Stimulated activated CD8-positive, alpha-beta memory T cell treated with anti-CD3 and anti-CD28 coated beads, Interleukin-4, amount 100 ng/mL, for 24 hours (primary cell): ENCODE measurements at places on chromosomes 2 and 18.

DNA sequence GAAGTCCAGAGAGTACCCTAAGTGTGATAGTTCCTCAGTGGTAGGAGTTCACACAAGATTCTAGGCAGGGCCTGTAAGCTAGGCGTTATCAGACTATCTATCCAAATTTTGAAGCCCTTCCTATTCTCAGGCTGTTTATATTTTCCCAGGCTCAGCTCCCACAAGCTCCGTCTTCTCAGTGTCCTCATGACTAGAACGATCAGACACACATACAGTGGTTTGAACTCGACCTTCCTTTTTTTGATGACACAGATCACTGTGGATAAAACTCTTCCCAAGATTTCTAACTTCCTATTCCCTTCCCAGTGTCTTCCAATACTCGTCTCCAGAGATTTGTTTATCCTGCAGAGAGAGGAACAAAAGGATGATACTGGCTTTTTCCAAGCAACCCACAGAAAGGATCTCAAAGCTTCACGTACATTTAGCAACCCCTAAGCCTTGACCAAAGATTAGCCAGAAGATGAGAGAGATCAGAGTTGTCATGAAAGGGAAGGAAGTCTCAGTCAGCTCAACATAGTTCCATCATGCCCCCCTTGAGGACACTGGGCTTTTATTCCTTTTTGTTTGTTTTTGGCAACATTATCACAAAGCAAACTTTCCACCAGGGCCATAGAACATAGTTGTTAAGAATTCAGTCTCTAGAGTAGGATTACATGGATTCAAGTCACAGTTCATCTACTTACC is 42.3 kb upstream of the DOK6 start:
- DNase-seq, result no peak

GRCh38 chr2:66561645-66562303 is 126.8 kb downstream of the MEIS1 start:
- no peak for DNase-seq

DNA sequence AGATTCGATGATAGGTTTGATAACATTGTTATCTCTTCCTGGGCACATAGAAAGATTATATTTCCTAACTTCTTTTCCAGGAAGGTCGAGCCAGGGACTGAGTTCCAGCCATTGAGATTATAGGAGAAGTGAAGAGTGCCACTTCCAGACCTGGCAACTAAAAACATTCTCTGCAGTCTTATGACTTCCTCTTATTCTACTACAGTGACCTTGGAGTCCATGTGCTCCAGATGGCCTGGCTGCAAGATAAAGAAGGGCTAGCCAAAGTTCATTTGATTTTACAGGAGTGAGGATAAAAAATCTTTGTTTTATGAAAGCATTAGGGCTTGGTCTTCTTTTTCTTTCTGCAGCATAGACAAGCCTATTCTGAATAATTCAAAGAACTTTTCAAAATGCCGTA is 363.0 kb downstream of the FSIP2 start:
- DNase-seq, result no peak

GRCh38 chr2:199862788-199863187 is 11.8 kb upstream of the FTCDNL1 start:
- DNase-seq, result no peak

DNA sequence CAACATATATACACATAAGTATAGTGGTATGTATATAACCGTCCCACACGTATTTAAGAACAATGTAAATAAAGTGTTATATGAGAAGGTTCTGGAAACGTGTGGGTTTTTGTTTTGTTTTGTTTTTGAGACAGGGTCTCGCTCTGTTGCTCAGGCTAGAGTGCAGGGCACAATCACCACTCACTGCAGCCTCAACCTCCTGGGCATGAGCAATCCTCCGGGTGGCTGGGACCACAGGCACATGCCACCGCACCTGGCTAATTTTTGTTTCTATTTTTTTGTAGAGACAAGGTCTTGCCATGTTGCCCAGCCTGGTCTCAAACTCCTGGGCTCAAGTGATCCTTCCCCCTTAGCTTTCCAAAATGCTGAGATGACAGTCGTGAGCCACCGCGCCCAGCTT is 6.2 kb downstream of the ADAM17 start:
- DNase-seq, result no peak

DNA sequence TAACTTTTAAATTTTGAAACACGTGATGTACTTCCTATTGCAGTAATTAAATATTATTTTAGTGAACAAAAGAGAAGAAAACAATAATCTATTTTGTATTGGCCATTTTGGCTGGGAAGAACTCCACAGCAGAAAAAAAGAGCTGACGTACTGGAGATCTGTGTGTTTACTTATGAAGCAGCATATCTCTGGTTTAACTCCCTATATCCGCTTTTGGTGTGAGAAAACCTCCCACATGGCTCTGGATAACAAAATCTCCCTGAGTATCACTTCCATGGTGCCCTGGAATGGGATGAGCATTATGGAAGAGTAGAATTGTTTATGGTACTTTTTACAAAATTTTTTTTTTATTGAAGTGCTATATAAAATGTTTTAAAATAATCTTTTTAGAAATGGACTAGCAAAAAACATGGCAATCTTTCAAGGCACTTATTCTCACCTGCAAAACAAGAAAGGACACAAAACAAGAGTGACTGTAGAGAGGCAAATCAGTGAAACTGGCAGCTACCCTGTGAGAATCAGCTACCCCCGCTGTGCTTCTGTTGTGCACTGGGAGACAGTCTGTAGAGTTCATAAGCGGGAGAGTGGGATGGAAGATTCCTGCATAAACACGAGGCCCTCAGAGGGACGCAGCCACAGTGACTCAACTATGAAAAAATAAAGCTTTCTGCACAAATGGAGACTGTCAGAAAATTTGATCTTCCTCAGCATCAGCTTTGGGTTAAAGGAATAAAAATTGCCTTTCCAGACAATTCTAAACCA is 762.2 kb upstream of the HS6ST1 start:
- DNase-seq, result no peak

GRCh38 chr2:209387389-209387788 is 36.5 kb upstream of the MAP2 start:
- no peak for DNase-seq

GRCh38 chr2:6525475-6525964 is 340.2 kb downstream of the CMPK2 start:
- DNase-seq, result no peak

- no peak for DNase-seq
These were observed 76.5 kb upstream of the STK17B start for GRCh38 chr2:196247976-196248280.

DNA sequence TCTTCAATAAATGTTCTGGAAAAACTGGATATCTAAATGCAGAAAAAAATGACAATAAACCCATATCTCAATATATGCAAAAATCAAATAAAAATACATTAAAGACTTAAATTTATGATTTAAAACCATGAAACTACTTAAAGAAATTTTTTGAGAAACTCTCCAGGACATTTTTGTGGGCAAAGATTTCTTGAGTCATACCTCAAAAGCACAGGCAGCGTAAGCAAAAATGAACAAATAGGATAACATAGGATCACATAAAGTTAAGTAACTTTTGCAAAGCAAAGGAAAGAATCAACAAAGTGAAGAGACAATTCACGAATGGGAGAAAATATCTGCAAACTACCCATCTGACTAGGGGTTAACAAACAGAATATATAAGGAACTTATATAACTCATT is 1545.5 kb downstream of the SUCLG1 start:
- no peak for DNase-seq

DNA sequence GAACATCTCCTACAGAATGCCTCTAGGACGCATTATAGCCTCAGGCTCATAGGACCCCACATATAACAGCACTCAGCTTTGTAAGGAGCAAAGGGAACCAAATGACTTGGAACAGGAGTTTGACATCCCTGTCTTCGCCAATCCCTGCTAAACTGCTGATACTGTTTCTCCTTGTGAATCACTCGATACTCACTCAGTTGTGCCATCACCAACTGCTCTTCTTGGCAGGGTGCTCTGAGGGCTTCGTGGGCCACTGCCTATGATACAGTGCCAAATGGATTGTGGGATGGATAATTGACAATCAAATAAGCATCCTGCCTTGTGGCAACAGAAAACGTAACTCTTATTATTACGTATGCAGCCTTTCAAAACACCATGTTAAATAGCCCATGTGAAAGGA is 396.3 kb downstream of the RIT2 start:
- no peak for DNase-seq

DNA sequence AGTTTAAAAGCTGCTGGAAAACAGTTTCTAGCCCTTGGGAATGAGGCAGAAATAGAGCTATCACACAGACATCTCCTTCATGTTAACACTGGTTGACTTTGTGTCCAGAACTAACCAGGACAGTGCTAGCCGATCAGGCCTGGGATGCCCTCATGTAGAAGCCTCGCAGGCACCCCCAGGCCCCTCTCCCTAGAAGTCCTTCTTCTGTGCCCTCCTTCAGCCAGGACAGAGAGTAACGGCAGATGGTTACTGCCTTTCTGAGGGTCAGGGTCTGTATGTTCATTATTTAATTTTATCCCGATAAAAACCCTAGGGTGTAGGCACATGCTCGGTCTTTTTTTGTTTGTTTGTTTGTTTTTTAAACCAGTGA is 10.7 kb upstream of the RPL31 start:
- DNase-seq, result no peak

GRCh38 chr2:86753606-86754005 is 33.5 kb downstream of the RMND5A start:
- DNase-seq, result no peak

DNA sequence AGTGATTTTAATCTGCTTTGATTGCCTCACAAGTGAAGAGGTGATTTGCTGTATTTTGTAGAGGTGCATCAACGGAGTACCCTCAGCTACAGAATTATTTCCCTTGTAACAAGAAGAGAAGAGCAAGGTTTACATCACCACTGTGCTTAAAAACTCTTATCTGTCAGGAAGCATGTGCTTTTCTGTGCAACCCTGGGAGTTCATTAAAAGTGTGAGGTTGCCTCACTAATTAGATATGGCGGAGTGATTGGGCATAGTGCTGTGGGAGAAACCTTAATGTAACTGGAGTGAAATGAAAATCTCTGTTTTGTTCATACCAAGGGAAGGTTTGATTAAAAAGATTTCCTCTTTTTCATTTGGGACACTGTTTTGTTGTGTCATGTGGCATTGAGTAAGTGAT is 544.7 kb downstream of the PARD3B start:
- no peak for DNase-seq

GRCh38 chr2:241751776-241752175 is 17.3 kb downstream of the D2HGDH start:
- DNase-seq, result no peak

DNA sequence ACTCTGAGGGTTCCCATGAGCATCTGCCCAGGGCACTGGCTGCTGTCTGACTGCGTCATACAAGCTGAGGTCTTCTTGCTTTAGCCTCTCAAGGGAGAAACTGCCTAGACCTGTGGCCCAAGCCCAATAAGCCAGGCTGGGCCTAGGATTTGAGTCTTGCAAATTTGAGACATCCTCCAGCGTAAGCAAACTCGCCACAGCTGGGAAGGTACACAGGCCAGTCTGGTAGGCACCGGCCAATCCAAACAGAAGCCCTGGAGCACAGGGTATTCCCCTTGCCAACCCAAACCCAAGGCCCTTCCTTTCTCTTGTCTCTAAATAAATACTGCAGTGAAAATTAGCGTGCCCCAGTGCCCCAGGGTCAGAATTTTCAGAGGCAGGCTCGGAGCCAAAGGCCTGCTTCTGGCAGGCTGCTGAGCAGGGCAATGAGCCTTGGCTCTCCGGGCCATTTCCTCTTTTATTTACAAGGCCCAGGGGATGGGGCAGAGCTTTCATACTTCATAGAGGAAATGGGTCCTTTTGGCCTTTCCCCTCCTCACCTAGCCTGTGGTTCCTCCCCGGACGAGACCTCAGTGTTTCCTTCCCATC is 33.3 kb downstream of the POLR1A start:
- no peak for DNase-seq

- DNase-seq, result no peak
These were observed 3.7 kb downstream of the MLPH start for GRCh38 chr2:237490795-237491194.

DNA sequence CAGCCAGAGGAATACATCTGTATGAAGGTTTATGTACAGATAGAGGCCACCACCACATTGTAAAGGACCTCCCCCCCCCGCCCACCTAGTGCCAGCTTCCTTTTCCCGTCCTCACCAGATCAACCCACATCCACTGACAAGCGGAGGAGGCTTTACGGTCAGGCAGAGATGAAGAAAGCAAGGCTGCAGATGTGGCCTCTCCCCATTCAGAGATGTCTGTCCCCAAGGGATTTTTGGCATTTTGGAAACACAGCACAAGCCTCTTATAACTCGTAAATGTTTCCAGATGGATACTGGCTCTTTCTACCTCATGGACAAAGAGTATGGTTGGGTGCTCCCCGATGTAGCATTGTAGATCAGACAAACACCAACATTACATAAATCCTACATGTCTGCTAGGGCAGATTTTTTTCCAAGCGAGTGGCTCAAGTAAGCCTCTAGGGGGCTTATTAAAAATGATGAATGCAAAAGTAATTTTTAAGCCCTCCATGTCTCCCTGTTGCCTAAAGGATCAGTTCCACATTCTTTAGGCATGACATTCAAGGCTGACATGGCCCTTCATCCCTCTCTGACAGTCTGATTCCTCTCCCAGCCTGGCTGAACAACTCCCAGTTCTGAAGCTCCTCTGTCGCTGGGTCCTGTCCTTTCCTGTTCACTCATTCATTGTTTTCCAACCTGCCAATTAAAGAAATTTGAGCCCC is 11.7 kb downstream of the VIT start:
- no peak for DNase-seq

- DNase-seq, result no peak
These were observed 64.1 kb downstream of the PTPN4 start for GRCh38 chr2:119823734-119824334.

DNA sequence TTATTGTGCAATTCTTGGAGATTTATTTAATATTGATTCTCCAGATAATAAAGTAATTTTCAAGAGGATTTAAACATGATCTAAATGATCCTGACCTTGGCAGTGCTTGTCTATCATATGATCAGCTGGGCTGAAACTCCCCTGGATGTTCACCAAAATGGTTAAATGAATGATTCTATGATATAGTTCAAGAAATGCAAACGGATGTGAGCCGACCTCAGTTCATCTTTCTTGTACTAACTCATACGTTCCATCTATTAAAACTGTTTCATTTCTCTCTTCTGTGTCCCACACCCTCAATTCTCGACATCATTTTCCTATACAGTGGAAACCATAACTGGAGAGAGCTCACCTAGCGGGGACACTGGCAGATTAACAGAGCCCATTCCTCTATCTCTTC is 281.7 kb upstream of the CCDC68 start:
- no peak for DNase-seq

DNA sequence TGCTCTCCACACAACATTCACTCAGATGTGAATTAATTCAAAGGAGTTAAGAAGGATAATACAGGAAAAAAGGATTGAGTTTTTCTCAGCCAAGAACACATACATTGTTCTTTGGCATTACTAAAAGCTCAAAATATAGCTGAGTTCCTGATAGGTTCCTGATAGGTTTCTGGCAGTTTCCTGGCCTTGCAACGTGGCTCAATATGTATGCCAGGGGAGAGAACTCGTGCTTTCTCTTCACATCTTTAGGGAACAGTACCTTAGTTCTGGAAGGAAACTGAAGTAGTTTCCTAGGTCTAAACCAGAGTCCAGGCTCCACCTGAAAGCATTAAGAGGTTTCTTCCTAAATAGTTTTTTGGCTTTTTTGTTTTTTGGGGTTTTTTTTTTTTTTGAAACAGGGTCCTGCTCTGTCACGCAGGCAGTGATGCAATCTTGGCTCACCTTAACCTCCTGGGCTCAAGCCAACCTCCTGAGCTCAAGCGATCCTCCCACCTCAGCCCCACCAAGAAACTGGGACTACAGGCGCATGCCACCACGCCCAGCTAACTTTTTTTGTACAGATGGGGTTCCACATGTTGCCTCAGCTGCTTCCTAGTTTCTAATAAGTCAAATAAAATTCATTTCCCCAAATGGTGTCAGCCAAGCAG is 42.8 kb downstream of the ESCO1 start:
- no peak for DNase-seq
